ENCODE measurements at places on chromosomes 12 and 14.

GRCh38 chr12:13941258-13942249 lies 39.8 kb downstream of the GRIN2B start:
- no peak for DNase-seq

DNA sequence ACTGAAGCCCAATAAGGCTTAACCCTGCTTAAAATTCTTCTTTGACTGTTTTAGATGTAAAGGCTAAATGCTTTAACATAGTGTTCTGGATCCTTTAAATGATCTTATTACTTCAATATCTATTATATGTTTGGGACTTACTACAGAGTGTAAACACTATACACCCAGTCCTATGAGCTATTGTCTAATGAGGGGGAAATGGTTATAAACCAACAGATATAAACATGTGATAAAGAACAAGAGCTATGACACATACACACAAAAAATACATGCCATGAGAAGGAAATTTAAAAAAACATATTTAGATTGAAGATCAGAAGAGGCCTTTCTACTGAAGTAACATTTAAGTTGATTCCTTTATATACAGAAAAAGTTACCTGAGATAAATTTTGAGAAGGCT lies 505.1 kb downstream of the FOXG1 start:
- no peak for DNase-seq

GRCh38 chr12:122063694-122064024 lies 14.9 kb upstream of the MLXIP start:
- no peak for DNase-seq

- no peak for DNase-seq
These were observed 38.3 kb downstream of the FNTB start for GRCh38 chr14:65024957-65025356.

- DNase-seq: no peak
These were observed 4.5 kb downstream of the HAUS4 start for GRCh38 chr14:22952418-22952817.

DNA sequence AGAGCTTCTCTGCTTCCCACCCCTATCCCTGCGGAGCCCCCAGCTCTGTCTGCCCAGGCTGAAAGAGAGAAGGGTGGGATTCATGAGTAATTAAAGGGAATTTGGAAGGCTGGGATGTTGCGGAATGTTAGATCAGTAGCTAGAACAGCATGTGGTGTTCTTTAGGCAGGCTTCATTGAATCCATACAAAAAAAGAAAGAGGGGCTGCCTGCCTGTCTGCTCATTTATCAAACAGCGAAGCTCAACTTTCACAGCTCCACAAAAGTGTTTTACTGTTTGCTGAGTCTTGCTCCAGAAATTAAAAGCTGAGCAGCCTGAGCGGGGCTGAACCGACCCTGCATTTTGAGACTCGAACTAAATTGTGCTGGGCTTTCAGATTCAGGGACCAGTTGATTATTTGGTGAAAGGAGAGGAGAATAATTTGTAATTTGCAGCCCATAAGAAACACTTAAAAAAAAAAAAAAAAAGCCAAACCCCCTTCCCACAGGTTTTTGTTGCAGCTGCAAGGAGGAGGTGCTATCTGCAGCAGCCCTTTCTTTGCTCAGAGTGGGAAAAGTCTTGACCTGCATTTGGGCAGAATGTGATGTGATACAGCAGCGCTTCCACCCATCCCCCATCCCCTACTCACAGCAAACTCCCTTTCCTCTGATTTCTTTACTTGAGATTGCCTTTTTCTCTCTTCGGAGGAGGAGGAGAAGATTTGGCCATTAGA lies 89.7 kb downstream of the RFX4 start:
- no peak for DNase-seq

DNA sequence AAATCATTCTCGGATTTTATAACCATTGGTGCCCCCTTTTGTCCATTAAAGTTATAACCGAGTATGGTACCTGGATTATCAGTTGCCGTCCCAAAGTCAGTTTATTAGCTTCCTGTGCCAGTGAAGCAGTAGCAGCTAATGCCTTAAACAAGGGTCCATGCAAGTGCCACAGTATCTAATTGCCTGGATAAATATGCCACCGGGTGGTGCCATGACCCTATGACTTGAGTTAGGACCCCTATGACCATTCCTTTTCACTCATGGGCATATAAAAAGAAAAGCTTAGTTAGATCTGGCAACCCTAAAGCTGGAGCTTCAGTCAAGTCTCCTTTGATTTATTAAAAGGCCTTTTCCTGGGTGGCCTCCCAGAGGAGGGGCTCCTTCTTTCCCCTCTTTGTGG lies 1314.6 kb downstream of the TMEM121 start:
- DNase-seq: no peak

DNA sequence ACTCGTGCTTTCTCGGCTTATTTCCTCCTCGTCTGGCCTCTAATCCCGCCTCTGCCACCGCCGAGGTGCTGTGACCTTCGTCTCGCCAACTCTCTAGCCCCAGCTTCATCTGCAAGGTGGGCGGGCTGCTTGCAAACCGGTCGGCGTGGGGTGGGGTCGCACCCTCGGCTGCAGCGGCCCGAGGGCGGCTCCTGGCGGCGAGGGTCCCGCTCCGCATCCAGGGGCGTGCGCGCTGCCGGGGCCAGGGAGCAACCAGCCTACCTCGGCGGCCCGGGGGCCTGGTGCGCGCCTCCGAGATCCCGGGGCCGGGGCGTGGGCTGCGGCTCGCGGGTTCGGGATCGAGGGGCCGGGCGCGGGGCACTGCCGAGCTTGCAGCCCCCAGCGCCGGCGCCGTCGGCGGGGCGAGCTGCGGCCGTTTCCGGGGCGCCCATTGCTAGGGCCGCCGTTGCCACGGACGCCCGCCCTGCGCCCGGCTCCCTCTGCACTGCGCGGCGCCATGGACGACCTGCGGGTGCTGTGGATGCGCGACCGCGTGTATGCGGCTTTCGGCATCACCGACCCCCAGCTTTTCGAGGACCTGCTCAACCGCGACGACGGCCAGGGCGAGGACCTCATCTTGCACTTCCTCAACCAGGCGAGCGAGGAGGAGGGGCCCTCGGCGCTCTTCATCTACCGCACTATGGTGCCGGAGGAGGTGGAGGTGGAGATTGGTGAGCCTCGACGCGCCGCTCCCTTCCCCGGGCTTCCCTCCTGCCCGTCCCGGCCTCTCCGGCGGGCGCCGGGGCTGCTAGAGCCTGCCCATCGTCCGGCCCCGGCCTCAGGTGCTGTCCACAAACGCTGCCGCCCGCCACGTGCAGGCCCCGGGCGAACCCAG lies at the start of gene DNAH10:
DNAH10 (plus strand) TSS at position 461 of the 874 bp plus-strand sequence; CDS start at position 497, 36 bp downstream.
- DNase-seq: no peak

DNA sequence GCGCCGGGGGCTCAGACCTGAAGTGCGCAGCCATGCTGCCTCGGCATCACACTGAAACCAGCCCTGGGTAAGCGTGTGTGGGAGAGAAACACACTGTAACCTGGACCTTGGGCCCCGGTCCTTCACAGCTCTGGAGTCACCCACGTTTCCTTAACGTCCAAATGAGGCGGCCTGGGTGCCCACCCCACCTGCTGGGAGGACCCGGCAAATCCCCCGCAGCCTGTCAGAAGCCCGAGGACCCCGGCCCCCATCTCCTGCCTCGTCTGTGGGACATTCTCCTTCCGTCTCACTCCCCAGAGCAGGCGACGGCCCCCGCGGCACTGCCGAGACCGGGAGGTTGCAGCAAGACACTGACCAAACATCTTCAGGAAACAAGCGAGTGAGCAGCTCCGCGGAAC lies 66.5 kb upstream of the GALNT9 start:
- no peak for DNase-seq

GRCh38 chr14:31326111-31326510 lies 94.2 kb downstream of the HEATR5A start:
- DNase-seq: no peak

DNA sequence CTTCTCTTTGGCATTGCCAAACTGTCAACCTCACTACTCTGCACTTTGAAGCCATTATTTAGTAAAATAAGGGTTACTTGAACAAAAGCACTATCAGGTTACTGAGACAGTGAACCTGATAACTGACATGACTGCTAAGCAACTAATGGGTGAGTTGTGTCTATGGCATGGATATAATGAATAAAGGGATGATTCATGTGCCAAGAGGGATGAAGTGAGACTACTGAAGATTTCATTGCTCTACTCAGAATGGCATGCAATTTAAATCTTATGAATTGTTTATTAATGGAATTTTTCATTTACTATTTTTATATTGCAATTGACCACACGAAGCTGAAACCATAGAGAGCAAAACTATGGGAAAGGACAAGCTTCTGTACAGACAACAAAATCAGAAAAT lies 74.4 kb downstream of the CEP128 start:
- DNase-seq: no peak

- peak; percentile 19 for DNase-seq
These were observed 991 bp downstream of the FBXL14 start for GRCh38 chr12:1593174-1594005.

GRCh38 chr14:76810953-76811400 lies 1.7 kb downstream of the ANGEL1 start:
- DNase-seq: no peak

- no peak for DNase-seq
These were observed 496.6 kb upstream of the TMPO start for GRCh38 chr12:98018836-98019235.

GRCh38 chr12:54368025-54368708 lies 3.9 kb upstream of the GPR84 start:
- DNase-seq: no peak

GRCh38 chr14:84975241-84975902 lies 554.6 kb upstream of the FLRT2 start:
- DNase-seq: no peak

- DNase-seq: peak; percentile 51
These were observed 67.8 kb upstream of the PLEKHG3 start for GRCh38 chr14:64636208-64636979.

GRCh38 chr14:39875028-39875427 lies 442.8 kb upstream of the FBXO33 start:
- DNase-seq: no peak

- no peak for DNase-seq
These were observed 59.5 kb downstream of the SMUG1 start for GRCh38 chr12:54129028-54129903.

- DNase-seq: no peak
These were observed 139.7 kb downstream of the TTLL5 start for GRCh38 chr14:75800792-75801191.

- no peak for DNase-seq
These were observed 142.8 kb downstream of the DACT1 start for GRCh38 chr14:58780605-58781004.

DNA sequence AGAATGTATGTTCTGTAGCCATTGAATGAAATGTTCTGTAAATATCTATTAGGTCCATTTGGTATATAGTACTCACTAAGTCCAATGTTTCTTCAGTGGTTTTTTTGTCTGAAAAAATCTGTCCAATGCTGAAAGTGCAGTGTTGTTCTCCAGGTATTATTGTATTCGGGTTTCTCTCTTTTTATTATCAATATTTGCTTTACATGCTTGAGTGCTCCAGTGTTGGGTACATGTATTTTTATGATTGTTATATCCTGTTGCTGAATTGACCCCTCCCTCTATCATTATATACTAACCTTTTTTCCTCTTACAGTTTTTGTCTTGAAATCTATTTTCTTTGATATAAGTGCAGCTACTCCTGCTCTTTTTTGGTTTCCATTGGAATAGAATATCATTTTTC lies 382.2 kb downstream of the CCER1 start:
- DNase-seq: no peak

DNA sequence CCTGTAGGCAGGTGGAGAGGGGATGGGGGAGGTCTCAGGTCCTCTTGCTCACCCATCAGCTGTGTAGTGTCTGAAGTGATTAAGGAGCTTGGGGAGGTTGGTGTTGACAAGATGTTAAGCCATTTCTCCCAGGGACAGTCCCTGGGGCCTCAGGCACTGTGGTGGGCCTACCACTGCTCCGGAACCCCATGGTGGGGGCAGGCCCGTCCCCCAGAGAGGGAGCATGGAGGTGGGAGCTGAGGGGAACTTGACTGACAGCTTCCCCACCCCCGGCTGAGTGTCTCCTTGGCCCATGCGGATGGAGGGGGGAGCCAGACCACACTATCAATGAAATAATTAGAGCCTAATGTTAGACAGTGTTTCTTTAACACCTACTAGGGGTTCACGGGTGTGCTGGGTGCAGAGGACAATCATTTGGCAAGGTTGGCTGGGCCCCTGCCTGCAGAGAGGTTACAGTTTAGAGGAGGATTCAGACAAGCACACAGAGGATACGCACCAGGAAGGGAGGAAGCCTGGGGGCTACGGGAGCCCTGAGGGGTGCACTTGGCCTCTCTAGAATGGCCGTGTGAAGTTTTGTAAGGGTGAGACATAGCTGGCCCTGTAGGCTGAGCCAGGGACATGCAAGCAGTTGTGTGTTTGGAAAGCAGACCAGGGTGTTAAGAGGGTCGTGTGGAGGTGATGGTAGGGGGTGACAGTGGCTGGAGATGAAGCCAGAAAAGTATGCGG lies 19.3 kb upstream of the KRT80 start:
- no peak for DNase-seq

GRCh38 chr12:71581206-71581605 lies 82.4 kb downstream of the ZFC3H1 start:
- no peak for DNase-seq

- no peak for DNase-seq
These were observed 70.7 kb downstream of the CALM1 start for GRCh38 chr14:90467501-90467900.
